ENCODE measurements at places on chromosomes 11 and 22. TPM values are rescaled to one million over a fixed set of nuclear protein-coding genes. Genes with fewer than 3 reads are reported as not detected.

The PDGFD gene
- 23.5 TPM for total RNA-seq

DNA sequence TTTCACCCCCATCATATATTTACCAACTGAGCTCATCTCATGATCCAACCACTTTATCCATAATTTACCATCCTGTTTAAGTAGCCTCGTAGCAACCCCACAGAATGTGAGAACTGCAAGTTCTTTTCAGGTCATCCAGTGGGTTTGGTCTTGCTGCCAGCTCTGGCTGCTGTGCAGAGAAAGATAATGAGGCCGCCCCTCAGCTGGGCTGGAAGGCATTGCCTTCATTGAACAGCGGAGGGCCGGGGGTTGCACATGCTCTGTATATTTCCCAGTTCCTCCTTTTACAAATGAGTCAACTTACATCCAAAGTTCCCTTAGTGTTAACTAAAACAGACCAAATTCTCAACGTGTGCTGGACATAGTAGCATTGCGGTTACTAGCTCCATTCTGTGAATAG is 96.7 kb downstream of the SYN3 start:
- no peak for DNase-seq

The DBX1 gene
- total RNA-seq = not detected

GRCh38 chr11:56846631-56847576 is 98.4 kb upstream of the OR9G4 start:
- no peak for DNase-seq

- no peak for DNase-seq
Observed at GRCh38 chr11:131893103-131893890, 522.9 kb downstream of the NTM start.

GRCh38 chr11:81570669-81571068 is 1163.0 kb downstream of the FAM181B start:
- no peak for DNase-seq

GRCh38 chr11:95503047-95503446 is 272.0 kb upstream of the SESN3 start:
- DNase-seq = no peak

DNA sequence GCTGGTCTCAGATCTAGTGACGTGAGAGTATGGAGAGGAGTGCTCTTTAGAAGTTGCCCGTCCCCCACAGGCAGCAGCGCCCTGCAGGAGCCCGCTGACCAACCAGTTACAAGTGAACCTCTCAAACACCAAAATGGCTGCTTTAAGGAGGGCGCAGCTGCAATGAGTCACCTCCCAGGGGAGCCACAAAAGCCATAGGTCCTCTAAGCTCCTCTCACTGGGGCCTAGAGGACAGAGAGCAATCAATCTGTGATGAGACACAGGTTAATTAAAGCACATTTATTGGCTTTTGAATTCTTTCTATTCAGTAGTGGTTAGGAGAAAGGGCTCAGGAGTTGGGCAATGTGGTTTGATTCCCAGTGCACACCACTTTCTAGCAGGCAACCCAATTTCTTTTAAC is 15.5 kb upstream of the RAPSN start:
- DNase-seq = no peak

- DNase-seq = no peak
Observed at GRCh38 chr11:92765082-92765840, 204.2 kb upstream of the MTNR1B start.

DNA sequence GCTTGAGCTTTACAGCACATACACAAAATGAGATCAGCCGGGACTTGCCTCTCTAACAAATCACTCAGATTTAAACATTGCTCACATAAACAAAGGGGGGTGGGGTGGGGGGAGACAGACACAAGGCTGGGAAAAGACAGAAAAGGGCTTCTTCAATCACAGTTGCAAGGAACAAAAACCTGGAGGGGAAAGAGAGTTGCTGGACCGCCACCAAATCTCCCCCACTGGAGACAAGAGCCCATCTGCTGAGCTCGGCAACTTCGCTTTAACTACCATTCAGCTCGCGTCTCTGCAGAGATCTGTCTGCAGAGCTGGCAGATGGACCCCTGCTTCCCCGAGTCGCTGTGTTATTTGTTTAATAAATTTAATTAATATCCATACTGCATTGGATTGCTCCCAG is 165.0 kb downstream of the RCN1 start:
- DNase-seq = no peak

DNA sequence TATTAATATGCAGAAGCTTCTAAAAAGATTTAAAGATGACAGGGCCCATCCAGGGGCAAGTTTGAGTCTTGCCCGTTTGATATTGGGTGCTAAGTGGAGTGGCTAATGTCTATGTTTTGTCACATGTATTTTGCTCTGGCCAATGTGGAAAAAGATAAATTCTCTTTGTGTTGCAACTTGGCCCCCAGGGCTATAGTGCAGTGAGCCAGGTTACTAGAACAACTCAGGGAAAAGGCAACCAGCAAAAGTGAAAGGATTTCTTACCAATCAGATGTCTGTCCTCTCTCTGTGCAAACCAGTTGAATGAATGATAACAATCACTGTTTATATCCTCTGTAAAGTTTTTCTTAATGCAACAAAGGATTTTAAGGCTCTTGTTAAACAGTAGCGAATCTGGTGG is 4.6 kb upstream of the CLNS1A start:
- no peak for DNase-seq

The ART1 gene
- total RNA-seq = not detected

The UCP2 gene
- 6.5 TPM for total RNA-seq

The KCNQ1OT1 gene
- 0.79 TPM for total RNA-seq

- DNase-seq = peak; percentile 45
Observed at GRCh38 chr11:68840661-68841653, 759 bp downstream of the CPT1A start.

DNA sequence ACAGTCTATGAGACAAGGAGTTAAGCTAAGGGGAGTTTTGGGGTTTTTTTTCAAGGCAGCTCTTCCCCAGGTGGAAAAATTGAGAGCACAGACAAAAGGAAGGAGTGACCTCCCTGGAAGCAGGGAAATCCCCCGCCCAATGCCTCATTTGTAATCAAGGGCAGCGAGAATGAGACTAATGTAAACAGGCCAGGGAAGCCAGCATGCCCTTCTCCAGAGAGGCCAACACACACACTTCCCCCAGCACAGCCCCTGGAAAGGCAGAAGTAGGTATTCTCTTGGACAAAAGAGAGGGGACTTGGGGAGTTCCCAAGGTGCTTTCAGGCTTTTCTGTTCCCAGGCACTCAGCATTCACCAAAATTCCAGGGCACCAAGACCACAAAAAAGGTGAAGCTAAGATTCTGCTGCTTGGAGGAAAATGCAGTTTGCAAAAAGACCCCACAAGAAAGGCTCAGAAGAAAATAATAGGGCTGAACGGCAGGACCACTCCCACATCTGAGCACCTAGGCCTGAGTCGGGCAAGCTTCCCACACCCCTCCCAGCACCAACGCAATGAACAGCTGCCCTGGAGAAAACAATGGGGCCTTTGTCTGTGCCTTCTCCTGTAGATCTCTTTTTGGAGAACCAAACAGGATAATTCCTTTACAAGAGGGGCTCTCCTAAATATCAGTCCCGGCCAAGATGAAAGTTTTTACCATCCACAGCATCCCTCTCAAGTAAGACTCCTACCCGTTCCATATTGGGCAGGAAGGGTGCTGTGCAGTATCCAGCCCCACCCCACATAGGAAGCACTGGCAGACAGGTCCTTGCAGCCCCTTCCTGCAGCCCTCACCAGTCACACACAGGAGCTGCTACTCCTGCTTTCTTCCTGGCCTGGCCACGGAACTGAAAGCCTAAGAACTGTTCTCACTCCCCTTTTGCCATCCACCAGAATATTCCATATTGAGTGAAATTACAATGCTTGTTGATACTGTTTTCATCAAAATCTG is 70.7 kb upstream of the AKIP1 start:
- peak; percentile 86 for DNase-seq

DNA sequence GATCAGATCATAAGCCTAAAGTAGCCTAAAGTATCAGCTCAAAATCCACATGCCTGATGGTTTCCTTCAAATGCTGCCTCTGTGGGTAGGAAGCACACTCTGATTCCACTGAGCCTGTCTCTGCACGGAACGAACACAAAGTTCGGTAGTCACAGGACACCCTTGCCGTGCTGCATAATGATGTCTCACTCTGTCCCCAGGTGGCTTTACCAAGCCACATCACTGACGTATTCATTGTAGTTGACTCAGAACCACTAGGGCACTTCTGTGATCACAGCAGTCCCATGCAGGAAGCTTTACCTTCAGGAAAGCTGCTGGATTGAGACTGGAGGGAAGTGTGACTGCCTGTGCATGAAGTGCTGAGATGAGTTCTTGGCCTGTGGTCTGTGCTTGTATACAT is 147.7 kb downstream of the ATXN10 start:
- DNase-seq = no peak

The SPTBN2 gene
- total RNA-seq = 20.0 TPM

- DNase-seq = no peak
Observed at GRCh38 chr11:86637988-86638387, 34.4 kb downstream of the ME3 start.

- no peak for DNase-seq
Observed at GRCh38 chr11:112751329-112751728, 209.9 kb upstream of the NCAM1 start.

DNA sequence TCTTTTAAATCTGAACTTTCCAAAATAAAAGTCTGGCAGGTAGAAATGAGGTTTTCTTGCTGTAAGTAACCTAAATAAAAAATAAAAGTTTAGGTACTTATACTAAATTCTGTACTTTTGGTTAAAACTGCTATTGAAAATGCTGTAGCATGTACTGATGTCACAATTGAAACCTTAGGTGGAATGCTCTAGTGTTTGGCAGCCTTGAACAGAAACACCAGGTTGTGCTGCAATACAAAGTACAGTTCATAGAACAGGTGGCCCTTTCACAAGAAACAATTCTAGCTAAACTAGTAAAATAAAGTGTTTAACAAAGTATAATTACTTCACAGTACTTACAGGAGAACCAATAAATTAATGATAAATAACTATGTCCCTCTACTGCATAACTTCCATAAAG is 25.1 kb downstream of the NPAT start:
- DNase-seq = no peak

- DNase-seq = no peak
Observed at GRCh38 chr11:108836541-108836940, 171.7 kb downstream of the DDX10 start.

- DNase-seq = peak; percentile 96
Observed at GRCh38 chr11:73597956-73598718, at the start of gene FAM168A. Gene FAM168A, minus strand, starts transcription at chr11:73598112. Its CDS starts 129,638 bp downstream, at chr11:73468474.

DNA sequence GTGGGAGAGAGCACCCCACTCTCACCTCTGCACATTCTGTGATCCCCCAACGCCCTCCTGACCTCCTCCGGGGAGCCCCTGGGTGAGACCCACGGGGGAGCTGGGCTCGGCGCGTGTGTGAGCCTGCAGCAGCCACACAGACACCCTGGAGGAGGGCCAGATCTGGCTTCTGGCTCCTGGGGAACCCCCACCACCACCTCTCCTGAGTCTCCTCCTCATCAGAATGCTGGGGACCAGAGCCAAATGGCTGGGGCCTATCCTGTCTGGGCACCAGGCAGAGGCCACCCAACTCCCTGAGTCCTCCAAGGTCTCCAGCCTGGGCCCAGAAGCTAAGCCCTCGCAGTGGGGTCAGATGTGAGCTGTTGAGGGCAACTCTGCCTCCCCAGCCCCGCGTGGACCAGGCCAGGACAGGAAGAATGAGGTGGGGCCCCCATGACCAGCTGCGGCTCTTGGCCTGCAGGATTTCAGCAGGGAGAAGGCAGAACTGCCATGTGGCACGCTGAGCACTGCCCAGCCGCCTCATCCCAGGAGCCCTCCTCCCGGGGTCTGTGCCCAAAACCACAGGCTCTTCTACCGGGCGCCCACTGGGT is 5.5 kb upstream of the PIM3 start:
- DNase-seq = no peak

DNA sequence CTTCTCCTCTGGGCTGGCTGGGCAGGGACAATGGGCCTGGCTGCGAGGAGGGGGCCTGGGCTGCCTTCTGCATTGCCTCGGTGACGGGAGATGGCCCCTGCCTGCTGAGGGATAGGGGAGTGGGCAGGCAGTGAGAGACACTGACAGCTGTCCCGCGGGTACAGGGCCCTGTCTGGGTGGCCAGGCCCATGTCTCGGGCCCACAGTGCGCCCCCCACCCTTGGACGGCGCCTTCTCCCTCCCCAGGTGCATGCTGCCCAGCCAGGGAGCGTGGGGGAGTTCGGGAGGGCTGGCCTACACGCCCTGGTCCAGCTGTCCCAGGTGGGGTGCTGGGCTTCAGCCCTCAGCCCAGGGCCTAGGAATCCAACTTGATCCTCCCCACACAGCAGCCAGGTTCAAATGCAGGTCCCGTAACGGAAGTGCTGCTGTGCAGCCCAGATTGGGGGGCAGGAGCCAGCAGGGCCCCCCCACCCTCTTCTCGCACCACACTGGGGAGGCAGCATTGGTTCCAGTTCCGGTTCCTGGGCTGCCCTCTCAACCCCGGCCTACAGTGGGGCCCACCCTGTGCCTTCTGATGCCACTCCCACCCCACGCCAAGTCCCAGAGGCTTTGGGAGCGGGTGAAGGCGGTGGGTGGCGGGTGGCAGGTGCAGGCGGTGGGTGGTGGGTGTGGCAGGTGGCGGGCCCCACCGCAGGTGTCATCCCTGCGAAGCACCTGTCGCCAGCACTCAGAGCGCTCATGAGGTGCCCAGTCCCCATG is 7.3 kb upstream of the TSSC4 start:
- DNase-seq = no peak

GRCh38 chr11:107446822-107447431 is 10.7 kb downstream of the CWF19L2 start:
- DNase-seq = no peak

GRCh38 chr11:112377946-112378345 is 117.3 kb upstream of the PLET1 start:
- no peak for DNase-seq

- DNase-seq = no peak
Observed at GRCh38 chr11:67392183-67392715, 463 bp downstream of the RAD9A start.

- no peak for DNase-seq
Observed at GRCh38 chr11:65065851-65066250, 7.5 kb upstream of the NAALADL1 start.

DNA sequence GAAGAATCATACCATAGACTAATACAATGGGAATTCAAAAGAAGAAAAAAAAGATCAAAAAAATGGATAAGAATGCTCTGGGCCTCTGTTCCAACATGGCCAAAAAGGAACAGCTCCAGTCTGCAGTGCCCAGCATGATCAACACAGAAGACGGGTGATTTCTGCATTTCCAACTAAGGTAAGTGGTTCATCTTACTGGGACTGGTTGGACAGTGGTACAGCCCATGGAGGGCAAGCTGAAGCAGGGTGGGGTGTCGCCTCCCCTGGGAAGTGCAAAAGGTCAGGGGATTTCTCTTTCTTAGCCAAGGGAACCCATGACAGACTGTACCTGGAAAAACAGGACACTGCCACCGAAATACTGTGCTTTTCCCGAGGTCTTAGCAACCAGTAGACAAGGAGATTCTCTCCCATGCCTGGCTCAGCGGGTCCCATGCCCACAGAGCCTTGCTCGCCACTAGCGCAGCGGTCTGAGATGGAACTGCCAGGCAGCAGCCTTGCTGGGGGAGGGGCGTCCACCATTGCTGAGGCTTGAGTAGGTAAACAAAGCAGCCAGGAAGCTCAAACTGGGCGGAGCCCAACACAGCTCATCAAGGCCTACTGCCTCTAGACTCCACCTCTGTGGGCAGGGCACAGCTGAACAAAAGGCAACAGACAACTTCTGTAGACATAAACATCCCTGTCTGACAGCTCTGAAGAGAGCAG is 428.4 kb downstream of the MN1 start:
- peak; percentile 73 for DNase-seq
